Femur (tissue), 1 donor: ENCODE measurements at places on chromosomes 7 and 10.

- no peak for DNase-seq
Measured at GRCh38 chr7:155306673-155307470, 9.2 kb downstream of the INSIG1 start.

- peak; percentile 77 for DNase-seq
Measured at GRCh38 chr10:24952143-24952706, at the start of gene PRTFDC1. TSS of gene PRTFDC1 (minus strand) at chr10:24952606. CDS start at chr10:24952575, 31 bp downstream.

GRCh38 chr10:112792487-112793201 is 157.4 kb upstream of the TCF7L2 start:
- peak; percentile 65 for DNase-seq

- no peak for DNase-seq
Measured at GRCh38 chr7:148799893-148800555, 84.1 kb downstream of the EZH2 start.

GRCh38 chr10:49184642-49185111 is 3.5 kb downstream of the TMEM273 start:
- DNase-seq: no peak

GRCh38 chr7:22900784-22901183 is 78.1 kb upstream of the TOMM7 start:
- DNase-seq: no peak

- no peak for DNase-seq
Measured at GRCh38 chr7:21300692-21301091, 127.2 kb upstream of the SP4 start.

- DNase-seq: no peak
Measured at GRCh38 chr7:86844608-86845007, 200.9 kb downstream of the GRM3 start.

DNA sequence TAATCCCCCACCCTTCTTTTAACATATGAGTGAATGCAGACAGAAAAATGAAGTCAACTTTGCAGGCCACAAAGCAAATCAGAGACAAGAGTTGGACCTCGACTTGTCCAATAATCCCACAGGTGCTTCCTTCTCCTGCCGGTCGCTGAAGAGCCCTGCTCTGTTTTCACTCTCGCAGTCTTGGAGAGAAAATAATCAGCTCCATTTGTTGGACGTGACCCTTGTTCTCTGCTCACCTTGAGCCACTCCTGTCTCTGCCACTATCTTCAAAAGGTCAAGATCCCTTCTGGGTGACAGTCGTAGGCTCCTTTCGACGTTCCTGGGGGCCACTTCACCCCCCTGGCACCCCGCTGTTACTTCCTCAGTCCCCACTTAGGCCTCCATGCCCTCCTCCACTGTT is 2.8 kb upstream of the KLF6 start:
- DNase-seq: no peak
